ENCODE measurements at places on chromosomes 12 and 14.

DNA sequence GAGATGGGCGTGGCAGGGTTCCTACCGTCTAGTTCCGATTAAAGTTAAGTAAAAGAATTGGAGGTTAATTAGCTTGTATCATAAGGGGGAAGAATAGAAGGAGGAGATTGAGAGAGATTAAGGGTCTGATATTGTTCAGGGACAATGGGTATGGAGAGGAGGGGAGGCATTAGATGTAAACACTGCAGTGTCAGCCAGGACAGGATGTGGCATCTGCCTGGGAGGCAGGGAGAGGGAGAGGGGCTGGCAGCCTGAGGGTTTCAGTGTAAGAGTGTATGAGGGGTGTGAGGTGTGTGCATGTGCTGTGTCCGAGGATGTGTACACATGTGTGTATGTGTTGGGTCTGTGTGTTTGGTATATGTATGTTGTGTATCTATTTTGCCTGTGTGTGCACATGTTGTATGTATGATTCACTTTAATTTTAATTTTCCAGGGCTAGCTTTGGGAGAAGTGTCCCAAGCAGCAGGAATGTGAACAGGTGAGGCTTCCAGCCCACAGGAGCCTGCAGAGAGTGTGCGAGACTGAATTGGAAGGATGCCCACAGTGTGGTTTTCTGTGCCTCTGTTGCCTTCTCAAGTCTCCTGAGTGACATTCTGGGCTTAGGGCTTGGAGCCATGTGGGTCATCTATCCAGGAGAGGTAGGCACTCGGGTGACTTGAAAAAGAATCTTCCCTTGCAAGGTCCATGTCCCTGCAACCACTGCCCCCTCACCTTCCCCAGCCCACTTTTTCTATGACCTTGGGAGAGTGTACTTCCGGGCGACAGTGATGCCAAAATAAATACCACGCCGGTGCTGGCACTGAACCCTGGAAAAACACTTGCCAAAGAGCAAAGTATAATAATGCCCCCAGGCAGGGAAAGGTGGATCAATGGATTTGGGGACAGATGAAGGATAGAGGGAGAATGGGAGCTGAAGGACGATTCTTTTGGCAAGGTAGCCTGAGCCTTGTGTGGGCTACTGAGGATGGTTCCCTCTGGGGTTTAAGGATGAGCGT lies 36.8 kb upstream of the DCD start:
- DNase-seq, result no peak

- DNase-seq, result no peak
Observed at GRCh38 chr14:41167040-41167439, 439.6 kb upstream of the LRFN5 start.

GRCh38 chr12:39441189-39441962 lies 1.5 kb downstream of the KIF21A start:
- DNase-seq, result no peak

DNA sequence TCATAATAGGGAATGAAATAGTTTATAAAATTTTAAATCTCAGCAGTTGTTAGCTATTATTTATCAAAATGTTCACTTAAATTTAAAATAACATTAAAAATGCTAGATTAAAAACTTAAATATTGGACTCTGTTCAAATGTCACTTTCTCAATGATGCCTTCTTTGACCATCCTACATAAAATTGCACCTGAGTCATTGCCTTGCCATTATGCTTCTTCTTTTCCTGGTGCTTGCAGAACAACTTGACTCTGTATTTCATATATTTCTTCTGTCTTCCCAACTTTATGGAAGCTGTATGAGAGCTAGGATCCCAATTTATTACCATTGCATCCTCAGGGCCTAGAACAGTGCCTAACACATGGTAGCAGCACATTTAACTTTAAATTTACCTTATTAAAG lies 37.3 kb upstream of the CPM start:
- no peak for DNase-seq

DNA sequence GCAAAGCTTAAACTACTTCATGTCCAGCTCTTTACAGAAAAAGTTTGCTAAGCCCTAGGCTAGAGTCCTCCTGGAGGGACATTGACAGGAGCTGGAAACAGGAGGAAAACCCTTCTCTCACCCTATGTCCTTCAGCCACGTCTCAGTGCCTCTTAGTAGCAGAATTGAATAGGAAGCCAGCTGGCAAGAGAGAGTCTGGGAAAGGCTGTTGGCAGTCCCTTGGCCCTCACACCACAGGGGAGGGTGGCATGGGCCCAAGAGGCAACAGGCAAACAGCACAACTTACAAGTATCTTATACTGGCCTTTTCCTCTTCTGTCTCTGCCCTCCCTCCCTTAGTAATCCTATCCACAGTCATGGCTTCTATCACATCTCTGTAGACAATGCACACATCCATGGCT lies 27.7 kb upstream of the DHRS2 start:
- no peak for DNase-seq

DNA sequence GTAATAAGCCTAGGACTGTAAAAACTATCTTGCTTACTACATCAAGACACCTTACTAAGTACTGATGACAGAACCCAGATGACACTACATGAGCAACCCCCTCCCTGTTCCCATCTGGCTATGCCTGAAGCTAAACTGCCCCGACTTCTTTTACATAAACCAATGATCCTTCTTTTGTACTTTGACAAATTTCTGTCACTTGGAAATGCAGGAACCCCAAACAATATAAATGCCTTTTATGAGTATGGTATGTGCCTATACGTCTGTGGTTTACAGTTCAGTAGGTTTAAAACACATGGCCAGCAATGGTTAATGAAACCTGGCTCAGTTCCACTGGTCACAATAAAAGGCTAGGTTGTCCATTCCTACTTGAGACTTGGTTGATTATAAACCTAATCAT lies 6.1 kb downstream of the SYCP3 start:
- DNase-seq, result no peak

- no peak for DNase-seq
Observed at GRCh38 chr14:81416194-81416952, 16.2 kb upstream of the STON2 start.
